Activated T-cell treated with anti-CD3 and anti-CD28 coated beads, Interleukin-2, amount 50 U/mL, for 72 hours (primary cell): ENCODE measurements at places on chromosomes 6 and 20. TPM values are rescaled to one million over a fixed set of nuclear protein-coding genes. Genes with fewer than 3 reads are reported as not detected.

GRCh38 chr6:85537055-85537494, 56.6 kb downstream of the SNX14 start:
- no peak for DNase-seq

DNA sequence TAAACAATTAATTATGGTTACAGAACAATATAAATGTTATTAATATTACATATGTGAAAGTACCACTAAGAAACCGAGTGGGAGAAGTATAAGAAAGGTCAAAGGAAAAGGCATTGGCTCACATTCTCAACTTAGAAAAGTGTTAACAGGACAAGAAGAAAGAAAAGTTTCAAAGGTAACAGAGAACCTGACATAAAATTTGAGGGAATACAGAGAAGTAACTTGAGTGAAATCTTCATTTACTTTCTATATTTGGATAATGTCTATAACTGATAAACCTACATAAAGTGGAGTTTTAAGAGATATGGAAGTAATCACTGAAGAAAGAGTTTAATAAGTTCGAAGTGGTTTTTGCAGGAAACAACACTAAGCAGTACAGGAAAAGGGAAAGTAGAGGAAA, 30.1 kb downstream of the REPS1 start:
- DNase-seq: no peak

Gene DLK2
- total RNA-seq: 2.6 TPM

DNA sequence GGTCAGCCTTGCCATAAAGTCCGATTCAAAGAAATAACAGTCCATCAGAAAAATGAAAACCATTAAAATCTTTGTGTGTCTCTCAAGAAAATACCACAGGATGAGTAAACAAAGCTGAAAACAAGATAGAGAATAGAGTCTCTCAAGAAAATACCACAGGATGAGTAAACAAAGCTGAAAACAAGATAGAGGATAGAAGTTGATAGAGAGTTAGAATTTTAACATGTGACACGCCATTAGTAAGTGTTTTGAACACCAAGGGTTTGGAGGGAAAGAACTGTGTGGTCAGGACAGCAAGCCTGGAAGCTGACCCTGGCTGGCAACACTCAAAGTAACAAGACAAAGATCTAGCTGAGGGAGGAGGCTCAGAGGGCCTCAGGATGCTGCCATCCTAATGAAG, 43.9 kb upstream of the PRND start:
- DNase-seq: no peak

- DNase-seq: no peak
Observed at GRCh38 chr6:53750052-53750650, 44.7 kb upstream of the LRRC1 start.

DNA sequence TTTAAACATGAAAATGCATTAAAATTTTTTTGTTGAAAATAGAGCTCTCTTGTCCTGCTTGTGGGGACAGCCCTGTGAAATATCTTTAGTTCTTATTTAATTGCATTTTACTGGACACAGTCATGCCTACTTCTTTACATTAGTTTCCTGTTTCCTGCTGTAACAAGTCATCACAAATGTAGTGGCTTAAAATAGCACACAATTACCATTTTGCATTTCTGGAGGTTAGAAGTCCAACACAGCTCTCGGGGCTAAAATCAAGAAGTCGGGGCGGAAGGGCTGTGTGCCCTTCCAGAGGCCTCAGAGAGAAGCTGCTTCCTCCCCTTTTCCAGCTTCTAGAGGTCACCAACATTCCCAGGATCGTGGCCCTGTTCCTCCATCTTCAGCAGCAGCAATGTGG, 29.4 kb downstream of the PNLDC1 start:
- no peak for DNase-seq

- DNase-seq: peak; percentile 10
Observed at GRCh38 chr6:70107852-70108629, 194.8 kb downstream of the COL9A1 start.

DNA sequence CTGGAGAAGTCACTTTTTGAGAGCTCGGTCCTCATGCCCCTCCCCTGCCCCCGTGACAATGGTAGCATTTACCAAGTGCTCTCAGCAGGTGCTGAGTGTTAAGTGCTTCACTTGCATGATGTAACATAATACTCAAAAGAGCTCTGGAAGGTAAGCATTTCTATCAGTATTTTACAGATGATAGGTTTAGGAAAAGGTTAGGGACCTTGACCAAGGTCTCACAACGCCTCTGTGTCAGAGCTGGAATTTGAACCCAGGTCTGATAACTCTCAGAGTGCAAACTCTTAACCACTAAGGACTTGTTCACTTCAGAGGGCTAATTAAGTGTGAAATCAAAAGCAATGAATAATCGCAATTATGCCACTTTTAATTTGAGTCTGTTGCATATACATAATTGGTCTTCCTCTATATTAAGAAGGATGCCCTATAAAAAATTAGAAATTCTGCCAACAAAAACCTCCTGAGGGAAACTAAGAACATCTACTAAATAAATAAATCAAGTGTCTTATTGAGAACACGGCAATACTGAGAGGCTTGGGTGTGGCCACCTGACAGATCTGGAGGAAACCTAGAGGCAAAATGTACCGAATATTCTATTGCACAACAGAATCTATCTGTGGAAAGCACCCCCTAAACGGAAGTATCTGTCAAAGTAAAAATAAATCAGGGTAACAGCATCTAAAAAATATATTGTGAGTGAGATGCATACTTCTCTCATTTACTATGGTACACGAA, 109.8 kb downstream of the BACH2 start:
- DNase-seq: no peak

DNA sequence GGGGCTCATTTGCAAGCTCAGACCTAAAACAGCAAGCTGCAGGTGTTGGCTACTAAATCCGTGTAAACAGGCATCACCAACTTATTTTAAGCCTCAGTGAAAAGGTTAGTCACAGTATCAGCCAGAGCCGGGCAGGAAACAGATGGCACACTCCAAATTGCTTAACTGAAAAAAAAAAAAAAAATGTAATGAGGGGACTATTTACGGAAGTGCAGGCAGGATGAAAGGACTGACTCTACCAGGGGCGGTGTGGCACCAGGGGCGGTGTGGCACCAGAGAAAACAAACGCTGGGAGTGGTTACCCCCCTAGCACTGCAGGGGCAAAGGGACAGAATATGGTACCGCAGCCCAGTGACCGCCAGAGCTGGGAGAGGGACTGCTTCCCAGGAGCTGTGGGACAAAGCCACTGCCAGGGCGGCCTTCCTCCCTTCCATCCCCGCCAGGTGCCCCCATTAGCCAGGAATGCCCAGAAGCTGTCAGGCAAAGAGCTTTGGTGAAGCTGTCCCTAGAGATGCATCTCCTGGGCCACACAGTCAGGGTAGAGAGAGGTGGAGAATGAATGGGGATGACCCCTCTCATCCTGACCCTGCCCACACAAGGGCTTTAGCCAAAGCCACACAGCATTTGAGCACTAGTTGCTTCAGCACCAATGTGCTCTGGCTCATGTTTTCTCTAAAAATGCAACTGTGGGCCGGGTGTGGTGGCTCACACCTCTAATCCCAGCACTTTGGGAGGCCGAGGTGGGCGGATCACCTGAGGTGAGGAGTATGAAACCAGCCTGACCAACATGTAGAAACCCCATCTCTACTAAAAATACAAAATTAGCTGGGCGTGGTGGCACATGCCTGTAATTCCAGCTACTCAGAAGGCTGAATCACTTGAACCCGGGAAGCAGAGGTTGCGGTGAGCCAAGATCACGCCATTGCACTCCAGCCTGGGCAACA, 39.6 kb upstream of the GFOD1 start:
- DNase-seq: peak; percentile 6

Gene KCNB1
- not detected for total RNA-seq

- DNase-seq: no peak
Observed at GRCh38 chr6:99501762-99502161, 13.5 kb downstream of the USP45 start.

DNA sequence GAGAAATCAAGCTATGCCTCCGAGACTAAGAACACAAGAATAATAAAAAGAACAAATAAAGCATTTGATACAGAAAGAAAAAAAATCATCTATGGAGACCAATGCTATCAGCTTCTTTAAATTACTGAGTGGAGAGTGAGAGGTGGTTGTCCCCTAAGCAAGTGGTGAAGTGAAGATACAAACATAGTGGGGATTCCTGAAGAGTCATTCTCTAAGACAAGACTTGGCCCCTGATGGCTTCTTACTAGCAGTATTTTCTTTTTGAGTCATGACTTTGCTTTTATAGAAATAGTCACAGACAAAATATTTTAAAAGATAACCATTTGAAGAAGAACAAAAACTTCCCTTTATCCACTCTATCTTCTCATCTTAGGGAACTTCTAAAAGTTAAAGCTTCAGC, 261.4 kb upstream of the PRDM1 start:
- no peak for DNase-seq
